ENCODE measurements at places on chromosomes 6 and 20.

DNA sequence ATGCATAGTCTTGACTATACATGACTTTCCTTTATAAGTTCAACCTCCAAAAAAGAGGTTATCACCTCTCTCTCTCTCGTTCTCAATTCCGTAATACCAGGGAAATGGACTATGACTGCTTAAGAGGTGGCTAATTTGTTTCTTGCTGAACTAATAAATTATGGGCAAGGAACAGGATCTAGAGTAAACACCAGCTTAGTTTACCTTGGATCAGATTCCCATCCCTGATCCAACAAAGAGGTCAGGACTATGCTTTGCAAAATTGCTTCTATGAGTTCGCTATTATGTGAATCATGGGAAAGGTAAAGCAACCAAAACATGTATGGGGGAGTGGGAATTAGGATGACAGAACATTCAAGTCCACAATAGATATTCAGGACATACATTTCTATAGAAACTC, 630.7 kb downstream of the HACE1 start:
- DNase-seq = no peak

DNA sequence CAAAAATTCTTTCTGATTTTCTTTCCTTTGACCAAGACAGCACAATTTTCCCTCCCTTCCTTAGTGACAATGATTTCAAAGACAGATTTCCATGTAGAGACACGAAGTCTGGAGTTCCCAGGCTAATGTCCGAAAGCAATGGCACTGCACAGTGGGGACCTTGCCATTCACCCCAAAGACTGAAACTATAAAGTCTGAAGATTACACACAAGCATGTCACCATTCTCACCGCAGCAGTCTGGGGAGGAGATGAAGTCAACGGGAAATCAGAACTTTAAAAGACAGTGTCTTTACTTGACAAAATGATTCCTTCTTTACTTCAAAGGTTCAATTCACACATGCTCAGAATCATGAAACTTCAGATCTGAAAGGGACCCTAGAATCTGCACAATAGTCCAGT, 8.3 kb downstream of the B4GALT5 start:
- no peak for DNase-seq

DNA sequence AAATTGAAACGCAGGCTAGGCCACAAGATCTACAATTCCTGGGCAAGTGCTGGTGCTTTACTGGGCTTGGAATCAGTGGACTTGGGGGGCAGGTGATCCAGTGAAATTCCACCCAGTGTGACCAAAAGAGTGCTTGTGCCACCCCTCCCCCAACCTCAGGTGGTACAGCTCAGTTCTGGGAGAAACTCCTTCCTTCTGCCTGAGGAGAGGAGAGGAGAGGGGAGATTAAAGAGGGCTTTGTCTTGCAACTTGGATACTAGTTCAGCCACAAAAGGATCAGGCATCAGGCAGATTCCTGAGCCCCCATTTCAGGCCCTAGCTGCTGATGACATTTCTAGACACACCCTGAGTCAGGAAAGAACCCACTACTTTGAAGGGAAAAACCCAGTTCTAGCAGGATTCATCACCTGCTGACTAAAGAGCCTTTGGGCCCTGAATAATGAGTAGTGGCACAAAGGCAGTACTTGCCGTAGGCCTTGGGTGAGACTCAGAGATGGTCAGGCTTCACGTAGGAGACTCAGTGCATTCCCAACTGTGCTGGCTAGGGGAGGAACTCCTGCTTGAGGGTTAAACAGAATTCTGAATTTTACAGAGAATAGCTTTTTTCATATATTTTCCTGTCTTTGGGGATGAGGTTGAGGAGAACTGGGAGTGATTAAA, 446.7 kb downstream of the BMP2 start:
- DNase-seq = no peak

- no peak for DNase-seq
Measured at GRCh38 chr20:52035498-52035897, 156.1 kb downstream of the ZFP64 start.

DNA sequence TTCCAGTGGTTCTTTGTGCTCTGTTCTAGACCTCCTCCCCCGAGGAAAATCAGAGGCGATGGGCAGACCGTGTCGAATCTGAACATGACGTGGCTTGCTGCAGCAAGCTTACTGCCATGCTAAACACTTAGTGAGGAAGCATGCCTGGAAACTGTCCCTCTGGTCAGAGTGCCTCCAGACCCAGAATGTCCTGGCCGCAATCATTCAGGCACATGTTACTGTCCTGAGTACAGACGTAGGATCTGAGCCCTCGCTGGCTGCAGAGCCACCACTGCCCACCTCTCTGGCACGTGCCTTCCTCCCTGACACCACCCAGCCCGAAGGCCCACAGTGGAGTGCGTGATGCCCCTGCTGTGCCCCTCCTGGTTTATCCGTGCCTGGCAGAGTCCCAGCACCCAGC, 163.6 kb downstream of the SYNDIG1 start:
- DNase-seq = no peak

- no peak for DNase-seq
Measured at GRCh38 chr20:60365882-60366281, 407.7 kb downstream of the CDH26 start.

- DNase-seq = no peak
Measured at GRCh38 chr6:89506716-89507617, 74.0 kb downstream of the ANKRD6 start.

GRCh38 chr6:124772733-124773319, 189.4 kb upstream of the RNF217 start:
- no peak for DNase-seq

DNA sequence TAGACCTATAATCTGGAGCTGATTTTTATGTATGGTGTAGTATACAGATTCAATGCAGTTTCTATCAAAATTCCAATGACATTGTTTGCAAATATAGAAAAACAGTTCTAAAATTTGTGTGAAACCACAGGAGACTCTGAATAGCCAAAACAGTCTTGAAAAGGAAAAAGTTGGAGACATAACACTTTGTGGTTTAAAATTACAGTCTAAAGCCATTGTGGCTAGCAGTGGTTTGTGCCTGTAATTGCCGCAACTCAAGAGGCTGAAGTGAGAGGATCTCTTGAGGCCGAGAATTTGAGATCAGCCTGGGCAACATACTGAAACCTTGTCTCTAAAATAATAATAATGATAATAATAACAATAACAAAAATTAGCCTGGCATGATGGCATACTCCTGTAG, 213.7 kb downstream of the CDKAL1 start:
- DNase-seq = no peak

GRCh38 chr20:1718604-1719384, 61.2 kb upstream of the SIRPG start:
- no peak for DNase-seq

DNA sequence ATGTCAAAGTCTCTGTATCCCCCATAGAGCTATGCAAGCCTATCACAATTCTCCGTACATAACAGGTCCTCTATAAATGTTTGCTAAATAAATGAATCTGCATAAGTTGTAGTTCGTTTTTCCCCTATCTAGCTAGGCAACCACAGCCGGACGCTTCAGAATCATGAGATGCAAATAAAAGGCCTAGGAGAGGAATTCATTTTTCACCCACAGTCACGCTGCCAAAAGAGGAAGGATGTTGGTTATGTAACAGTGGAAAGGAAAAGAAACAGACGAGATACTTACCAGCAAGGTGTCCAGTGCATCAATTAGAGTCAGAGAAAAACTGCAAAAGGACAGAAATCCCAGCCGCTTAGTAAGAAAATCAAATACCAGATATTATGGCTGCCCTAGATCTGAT, 2.4 kb downstream of the EDEM2 start:
- DNase-seq = no peak

DNA sequence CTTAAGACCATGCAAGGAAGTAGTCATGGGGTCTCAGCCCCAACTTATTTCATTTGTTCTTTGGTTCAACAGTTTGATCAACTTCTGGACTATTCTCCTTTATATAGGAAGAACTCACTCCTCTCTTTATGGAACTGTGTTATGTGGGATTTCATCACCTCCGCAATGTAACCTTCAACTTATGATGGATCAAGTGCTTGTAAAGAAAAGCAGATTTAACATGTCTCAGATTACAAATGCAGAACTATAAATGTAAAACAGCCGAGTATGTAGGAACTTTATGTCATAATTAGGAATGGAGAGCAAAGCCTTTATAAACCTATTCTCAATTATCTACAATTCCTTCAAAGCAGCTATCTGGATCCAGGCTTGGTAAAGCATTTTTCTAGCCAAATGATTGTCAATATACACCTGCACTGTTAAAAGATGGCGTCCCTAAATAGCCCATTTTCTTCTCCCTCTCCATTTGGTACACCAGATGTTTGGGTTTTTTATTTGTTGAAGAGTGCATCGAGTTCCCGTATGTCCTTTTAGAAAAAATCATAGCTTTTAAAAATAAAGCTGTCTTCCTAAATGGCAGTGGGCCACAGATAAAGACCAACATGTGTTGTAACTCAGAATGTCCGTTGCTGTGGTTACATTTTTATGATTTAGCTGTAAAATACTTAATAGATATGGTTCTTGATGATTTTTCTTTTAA, 985.1 kb upstream of the SLC35B3 start:
- DNase-seq = no peak

DNA sequence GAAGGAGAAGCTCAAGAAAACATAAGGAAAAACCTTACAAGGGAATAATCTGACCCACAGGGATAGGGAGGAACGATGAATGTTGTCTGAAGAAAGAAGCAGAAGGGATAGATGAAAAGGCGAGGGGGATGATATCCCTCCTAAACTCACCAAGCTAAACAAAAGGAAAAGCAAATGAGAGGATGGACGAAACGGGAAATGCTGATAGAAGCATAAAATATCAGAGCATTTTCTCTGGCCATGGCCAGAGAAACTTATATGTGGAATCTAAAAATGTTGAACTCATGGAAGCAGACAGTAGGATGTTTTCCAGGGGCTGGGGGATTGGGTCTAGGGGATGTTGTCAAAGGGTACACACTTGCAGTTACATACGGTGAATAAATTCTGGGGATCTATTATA, 148.4 kb upstream of the FOXQ1 start:
- DNase-seq = no peak

- DNase-seq = no peak
Measured at GRCh38 chr6:135358251-135358821, 139.2 kb downstream of the AHI1 start.
